ENCODE measurements at places on chromosomes 1 and 21.
A peak's percentile ranks its signal among the peaks of the same experiment; 100 is the strongest.

DNA sequence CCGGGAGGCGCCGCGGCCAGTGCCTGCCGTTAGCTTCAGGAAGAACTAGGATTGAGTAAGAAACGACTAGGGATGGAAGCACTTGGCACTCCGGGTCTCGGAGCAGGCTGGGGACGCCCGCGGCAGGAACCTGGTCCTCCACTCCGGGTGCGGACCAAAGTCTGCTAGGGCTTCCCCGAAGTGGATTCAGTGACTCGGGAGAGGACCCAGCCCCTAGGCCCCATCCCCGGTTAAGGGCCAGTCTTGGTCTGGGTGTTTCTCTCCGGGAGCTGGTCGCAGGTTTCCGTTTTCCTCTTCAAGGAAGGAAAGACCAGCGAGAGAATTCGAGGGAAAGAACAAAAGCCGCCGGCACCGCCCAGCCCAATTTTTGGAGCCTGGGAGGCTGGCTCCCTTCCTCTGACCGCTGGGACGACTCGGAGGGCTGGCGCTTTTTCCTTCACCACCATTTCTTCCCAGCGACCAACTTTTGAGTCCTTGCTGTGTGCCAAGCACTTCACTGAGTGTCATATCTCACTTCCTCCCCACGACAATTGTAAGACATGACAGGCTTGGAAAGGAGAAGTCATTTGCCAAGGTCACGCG lies 16.8 kb upstream of the STMN1 start:
- DNase-seq, result no peak

- DNase-seq, result no peak
Observed at GRCh38 chr1:76607717-76608116, 259.6 kb upstream of the ST6GALNAC5 start.

DNA sequence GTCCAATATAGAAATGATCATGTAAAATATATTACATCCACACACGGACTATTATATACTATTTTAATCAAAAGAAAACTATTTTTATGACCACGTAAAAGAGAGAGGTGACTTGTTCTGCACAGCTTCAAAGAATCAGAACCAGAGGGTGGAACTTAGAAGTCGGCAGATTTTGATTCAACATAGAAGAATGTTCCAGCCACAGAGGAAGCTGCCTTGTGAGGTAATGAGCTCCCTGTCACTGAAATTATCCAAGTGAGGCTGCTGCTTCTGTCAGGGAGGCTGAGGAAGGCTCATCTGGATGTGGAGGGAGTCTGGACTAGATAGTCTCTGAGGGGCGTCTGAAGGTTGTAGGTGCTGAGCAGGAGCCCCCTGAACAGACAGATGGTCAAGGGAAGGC lies 2.7 kb downstream of the PLEKHA6 start:
- no peak for DNase-seq

- no peak for DNase-seq
Observed at GRCh38 chr1:40382108-40382460, 8.6 kb downstream of the SMAP2 start.

- DNase-seq, result no peak
Observed at GRCh38 chr21:43339668-43340067, 87.3 kb downstream of the SIK1 start.

DNA sequence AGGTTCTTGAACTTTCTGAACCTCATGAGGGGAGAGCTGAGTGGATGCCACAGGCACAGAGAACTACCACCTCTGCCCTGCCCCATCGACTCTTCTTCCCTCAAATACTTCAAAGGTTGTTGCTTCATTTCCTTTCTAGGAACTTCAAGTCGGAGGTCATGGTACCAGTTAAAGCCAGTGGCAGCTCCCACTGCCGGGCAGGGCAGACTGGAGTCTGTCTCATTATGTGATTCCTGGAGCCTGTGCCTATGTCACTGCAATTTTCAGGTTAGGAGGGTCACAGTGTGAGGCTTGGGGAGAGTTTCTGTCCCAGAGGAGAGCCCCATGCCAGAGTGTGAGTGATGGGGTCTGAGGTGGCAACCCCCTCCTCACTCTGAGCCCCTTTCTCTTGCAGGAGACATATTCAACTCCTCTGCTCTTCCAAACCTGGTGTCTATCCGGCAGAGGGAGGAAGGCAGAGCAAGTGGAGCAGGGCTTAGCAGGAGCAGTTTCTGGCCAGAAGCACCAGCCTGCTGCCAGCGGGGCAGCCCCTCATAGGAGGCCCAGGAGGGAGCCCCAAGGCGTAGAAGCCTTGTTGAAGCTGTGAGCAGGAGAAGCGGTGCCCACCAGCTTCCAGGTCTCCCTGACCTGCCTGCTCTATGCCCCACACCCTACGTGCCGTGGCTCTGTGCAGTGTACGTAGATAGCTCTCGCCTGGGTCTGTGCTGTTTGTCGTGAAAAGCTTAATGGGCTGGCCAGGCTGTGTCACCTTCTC lies 29.3 kb downstream of the CAMK1G start:
- no peak for DNase-seq

DNA sequence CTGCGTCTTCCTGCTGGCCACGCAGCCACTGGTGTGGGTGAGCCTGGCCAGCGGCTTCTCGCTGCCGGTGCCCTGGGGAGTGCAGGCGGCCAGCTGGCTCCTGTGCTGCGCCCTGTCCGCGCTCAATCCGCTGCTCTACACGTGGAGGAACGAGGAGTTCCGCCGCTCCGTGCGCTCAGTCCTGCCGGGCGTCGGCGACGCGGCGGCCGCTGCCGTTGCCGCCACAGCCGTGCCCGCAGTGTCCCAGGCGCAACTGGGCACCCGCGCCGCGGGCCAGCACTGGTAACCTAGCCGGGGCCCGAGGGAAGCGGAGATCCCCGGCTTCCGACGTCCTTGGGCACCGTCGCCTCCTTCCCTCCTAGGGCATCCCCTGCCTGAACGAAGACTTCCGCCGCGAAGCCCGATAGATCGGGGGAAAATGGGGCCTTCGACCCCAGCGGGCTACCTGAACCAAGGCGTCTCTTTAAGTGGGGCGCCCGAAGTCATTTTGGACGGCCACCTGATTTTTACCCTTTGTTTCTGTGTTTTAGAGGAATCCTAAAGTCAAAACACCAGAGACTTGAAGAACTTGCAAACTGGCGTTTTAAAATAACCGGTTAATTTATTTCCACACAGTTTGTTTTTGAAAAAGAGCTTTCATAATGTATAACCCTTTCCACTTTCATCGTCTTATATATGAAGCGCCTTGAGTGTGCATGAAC lies 2.0 kb downstream of the GPR88 start:
- DNase-seq, result no peak

DNA sequence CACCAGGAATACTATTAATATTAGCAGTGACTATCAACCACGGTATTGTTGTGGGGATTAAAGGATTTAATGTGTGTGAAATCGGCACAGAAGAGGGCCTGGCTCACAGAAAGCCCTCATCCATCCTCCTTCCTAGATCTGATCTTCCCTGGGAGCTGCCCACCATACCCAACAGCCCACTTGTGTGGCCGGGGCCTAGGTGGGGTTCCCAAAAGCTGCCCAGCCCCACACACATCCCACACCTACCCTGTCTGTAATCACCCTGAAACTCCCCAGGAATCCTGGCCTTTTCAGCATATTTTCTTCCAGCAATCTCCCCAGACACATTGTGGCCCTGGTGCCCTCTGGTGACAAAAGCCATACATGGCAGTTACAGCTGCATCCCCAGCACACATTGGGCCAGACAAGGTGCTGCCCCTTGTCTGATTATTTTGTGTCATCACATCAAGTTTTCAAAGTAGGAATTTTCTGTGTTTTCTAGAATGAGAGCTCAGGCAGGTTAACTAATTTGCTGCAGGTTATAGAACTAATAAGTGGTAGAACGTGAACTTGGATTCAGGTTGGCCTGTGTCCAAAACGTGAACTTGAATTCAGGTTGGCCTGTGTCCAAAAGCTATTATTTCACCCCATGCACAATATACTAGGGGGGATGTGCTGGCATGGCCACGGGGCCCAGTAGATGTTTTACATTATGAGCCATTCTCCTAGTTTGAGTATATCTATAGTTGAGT lies 5.3 kb upstream of the SLC6A9 start:
- peak; percentile 50 for DNase-seq

- DNase-seq, result no peak
Observed at GRCh38 chr1:231493421-231494185, 34.9 kb upstream of the TSNAX start.

- DNase-seq, result no peak
Observed at GRCh38 chr1:184110272-184111204, 59.0 kb downstream of the TSEN15 start.

- no peak for DNase-seq
Observed at GRCh38 chr1:56972976-56973375, 7.2 kb upstream of the C8B start.
